ENCODE measurements at places on chromosomes 2 and 18. TPM values are rescaled to one million over a fixed set of nuclear protein-coding genes. Genes with fewer than 3 reads are reported as not detected.

SPATA3 gene
- total RNA-seq = not detected

MGAT4A gene
- 48.8 TPM for total RNA-seq

DNA sequence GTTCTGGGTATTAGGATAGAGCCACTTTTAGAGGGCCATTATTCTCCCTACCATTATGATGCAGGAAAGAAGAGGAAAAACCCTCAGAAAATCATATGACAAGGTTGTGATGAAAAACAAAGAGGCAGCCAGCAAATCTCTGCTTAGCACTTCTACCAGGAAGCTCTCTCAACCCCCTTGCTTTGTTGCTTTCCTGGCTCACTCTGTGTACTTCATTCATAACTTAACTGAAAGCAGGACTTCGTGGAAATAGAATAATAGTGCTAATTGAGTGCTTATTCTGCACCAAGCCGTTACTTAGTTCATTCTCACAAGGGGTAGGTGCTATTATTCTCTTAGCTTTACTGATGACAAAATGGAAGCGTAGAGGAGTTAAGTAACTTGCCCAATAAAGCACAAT is 354.1 kb downstream of the HRH4 start:
- DNase-seq = no peak

C2orf80 gene
- total RNA-seq = not detected

- DNase-seq = no peak
These were observed 23.4 kb downstream of the ACSL3 start for GRCh38 chr2:222884114-222884771.

DNA sequence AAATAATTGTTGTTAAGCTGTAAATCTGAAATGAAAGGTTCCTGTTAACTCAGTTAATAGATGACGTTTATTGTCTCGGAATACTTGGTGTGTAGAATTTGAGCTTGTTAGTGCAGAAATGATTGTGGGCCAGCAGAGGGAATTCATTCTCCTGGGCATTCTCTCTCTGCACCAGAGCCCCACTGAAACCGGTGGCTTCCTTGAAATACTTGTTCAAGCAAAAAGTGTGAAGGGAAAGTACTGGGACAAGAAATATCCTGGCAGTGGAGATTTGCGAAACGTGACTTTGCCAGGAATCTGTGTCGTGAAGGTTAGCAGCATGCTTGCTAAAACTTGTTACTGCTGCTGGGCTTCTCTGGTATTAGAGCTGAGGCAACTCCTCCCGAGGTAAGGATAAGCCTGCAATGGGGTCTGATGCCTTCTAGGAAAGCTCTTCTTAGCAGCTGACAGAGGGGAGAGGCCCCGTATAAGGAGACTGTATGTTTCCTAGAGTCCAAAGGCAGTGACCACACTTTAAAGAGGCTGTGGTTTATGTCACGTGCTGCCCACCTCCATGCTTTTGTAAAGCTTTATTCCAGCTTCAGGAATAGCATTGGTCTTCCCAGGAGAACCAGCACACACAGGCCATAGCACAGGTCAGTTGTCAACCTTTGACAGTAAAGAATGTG is 2.0 kb downstream of the ITGA6 start:
- DNase-seq = no peak

PLB1 gene
- total RNA-seq = 0.63 TPM

- DNase-seq = peak; percentile 87
These were observed 12.3 kb upstream of the TEX51 start for GRCh38 chr2:126886211-126886915.

- DNase-seq = peak; percentile 78
These were observed 675 bp downstream of the PRKD3 start for GRCh38 chr2:37323781-37324535.

GRCh38 chr2:237675316-237675715 is 47.9 kb downstream of the LRRFIP1 start:
- no peak for DNase-seq

- no peak for DNase-seq
These were observed 537.7 kb upstream of the PKDCC start for GRCh38 chr2:41510108-41510507.

SLC40A1 gene
- total RNA-seq = 0.78 TPM

HOXD12 gene
- total RNA-seq = not detected

CGREF1 gene
- 15.1 TPM for total RNA-seq

GRCh38 chr18:24246143-24246542 is 107.3 kb downstream of the CABYR start:
- DNase-seq = no peak

DNA sequence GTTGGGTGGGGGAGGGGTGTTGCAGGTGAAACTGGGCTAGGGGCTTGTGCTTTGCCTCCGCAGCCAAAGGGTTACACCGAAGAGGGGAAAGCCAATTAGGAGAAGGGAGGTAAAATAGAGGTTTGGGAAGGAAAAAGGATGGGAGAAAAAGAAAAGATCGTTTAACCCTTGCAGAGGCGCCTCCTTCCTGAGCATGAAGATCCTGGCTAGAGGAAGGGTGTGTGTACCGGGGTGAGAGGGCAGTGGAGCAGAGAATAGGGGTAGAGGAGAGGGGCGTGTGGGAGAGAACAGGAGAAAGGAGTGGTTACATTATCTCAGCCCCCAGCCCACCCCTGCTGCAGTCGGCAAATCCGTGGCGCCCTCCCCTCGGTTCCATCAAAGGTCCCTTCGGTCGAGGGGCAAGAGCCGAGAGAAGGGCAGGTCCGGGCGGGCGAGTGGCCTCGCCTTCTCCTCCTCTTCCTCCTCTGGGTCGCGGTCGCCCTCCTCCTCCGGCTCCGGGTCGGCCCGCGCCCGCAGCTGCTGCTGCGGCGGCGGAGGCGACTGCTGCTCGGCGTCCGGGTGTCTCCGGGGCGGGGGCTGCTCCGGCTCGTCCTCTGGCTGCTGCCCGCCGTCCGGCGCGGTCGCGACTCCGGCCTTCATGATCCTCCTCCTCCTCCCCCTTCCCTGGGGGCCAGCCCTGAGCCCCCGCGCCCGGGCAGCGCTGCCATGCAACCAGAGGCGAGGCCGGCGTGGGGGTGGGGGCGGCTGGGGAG is 1.1 kb downstream of the MARCHF4 start:
- DNase-seq = no peak

DNA sequence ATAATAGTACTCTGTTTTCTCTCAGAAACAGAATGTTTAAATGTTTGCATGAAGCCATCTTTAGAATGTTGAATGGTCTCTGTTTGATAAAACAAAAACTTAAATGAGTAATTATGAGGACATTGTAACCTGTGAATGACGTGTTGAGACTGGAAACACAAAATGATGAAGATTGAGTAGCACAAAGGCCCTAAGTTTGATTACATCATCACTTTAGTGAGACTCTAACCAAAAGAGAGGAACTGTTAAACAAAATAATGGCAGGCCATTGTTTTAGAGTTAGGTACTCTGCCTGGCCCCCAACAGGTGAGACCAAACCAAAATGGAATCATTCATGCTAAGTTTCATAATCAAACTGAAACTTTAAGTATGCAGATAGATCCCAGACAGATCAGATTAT is 1561.7 kb upstream of the SLC39A10 start:
- no peak for DNase-seq

DNA sequence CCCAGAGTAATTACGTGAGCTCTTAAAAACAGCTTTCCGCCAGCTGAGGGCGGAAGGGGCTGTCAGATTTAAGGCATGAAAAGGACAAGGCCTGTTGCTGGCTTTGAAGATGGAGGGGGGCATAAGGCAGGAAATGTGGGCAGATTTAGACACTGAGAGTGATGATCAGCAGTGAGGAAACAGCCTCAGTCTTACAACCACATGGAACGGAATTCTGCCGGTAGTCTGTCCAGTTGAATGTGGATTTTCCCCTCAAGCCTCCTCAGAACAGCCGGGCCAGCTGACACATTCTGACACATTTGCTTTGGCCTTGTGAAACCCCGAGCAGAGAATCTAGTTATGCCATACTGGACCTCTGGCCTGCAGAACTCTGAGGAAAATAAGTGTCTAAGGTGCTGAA is 16.6 kb downstream of the POLE4 start:
- no peak for DNase-seq
